Dorsolateral prefrontal cortex (tissue), 122 donors: ENCODE measurements at places on chromosomes 5 and 9.

- DNase-seq, result no peak
Measured at GRCh38 chr9:120303519-120303918, 276.4 kb downstream of the CDK5RAP2 start.

DNA sequence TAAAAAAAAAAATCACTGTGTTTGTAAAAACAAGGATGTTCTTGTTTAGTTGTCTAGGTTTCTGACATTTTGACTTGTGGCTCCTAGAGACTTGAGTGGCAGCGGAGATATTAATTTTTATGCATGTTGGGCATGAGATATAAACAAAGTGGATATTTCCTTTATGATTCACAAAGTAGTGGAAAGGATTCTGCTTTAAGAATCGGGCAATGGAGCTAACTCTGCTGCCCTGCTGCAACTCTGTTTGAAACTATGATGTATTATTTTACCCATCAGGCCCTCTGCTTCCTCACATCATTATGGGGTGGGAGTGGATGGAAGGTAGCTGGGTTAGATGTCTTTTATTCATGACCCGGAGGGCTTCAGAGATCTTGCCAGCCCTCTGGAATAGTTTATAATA is 94.1 kb upstream of the CD180 start:
- no peak for DNase-seq

DNA sequence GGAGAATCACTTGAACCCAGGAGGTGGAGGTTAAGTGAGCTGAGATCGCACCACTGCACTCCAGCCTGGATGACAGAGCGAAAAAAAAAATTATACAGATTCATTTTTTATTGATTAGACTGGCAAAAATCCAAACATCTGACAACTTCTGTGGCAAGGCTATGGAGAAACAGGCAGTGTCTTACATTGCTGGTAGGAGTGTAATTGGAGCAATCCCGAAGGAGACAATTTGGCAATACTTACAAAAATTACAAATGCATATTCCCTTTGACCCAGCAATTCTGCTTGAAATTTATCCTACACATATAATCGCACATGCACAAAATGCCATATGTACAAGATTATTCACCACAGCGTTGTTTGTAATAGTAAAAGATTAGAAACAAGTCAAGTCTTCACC is 86.8 kb downstream of the MAPKAP1 start:
- no peak for DNase-seq

- no peak for DNase-seq
Measured at GRCh38 chr9:125694478-125694877, 12.5 kb downstream of the MAPKAP1 start.
